Ascending aorta (tissue), 2 donors: ENCODE measurements at places on chromosomes 13 and 19.
A peak's percentile ranks its signal among the peaks of the same experiment; 100 is the strongest.

DNA sequence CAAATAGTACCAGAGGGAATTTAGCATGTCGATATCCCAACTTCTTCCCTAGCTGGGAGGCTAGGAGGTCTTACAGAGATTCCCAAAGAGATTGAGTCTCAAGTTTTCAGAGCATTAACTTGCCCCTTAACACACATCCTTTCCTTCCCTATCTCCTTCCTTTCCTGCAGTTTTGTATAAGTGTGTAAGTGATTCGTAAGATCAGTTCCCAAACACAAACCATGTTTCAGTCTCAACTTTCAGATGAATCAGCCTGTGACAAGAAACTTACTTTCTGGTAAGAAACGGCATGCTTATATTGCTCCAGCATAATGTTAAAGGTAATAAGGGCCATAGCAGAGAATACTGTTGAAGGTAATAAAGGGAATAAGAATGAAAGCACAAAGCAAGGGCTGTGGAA lies 472.2 kb downstream of the LIG4 start:
- no peak for DNase-seq

- peak; percentile 93 for DNase-seq
Observed at GRCh38 chr19:12052497-12053169, at the start of gene ZNF878. TSS of gene ZNF878 (minus strand) at chr19:12052961. CDS start at chr19:12052801, 160 bp downstream.

DNA sequence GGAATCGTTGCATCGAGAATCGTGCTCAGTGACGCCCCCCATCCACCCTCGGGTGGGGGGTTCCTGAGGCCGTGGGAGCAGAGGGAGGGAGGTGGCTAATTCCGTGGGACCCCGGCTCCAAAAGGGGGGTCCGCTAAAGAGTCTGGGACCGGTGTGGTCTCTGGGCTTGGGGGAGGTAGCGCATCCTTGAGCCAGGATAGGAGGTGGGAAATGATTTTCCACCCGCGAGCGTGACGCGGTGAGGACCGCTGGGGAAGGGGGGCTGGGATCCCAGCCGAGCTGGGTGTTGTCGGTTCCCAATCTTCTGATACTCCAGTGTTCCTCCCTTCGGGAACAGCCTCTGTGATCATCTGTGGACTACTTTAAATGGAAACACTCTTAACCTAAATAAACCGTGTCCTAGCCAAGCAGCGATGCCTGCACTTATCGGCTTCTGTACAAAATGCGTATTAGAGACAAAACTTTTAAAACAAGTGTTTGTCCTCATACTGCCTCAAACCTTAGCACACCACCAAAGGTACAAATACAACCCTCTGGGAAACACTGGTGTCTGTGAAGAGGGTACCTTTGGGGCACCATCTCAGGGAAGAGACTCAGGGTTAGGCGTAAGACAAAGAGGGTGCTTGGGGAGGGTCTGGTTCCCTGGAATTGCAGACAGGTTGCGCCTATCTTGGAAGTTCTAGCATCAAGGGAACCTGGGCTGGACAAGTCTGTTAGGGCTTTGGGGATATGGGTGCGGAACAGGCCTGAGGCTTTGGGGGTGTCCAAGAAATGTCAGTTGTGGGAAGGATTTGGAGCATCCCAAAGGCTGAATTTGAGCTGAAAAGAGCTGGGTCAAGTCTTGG lies 16.0 kb downstream of the KCNC3 start:
- no peak for DNase-seq

DNA sequence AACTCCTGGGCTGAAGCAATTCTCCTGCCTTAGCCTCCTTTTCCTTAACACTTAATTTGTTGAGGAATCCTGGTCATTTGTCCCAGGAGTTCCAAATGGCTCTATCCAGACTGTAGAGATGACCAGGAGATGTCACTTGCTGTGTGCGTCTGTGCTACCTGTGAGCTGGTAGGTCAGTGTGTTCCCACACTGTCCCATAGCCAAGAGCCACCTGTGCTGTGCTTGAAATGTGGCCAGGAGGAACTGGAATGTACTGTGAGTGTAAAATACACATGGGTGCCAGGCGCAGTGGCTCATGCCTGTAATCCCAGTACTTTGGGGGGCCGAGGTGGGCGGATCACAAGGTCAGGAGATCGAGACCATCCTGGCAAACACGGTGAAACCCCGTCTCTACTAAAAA lies 29.4 kb upstream of the KDM4B start:
- DNase-seq: no peak

GRCh38 chr19:19074196-19074882 lies 10.5 kb downstream of the SLC25A42 start:
- DNase-seq: no peak

DNA sequence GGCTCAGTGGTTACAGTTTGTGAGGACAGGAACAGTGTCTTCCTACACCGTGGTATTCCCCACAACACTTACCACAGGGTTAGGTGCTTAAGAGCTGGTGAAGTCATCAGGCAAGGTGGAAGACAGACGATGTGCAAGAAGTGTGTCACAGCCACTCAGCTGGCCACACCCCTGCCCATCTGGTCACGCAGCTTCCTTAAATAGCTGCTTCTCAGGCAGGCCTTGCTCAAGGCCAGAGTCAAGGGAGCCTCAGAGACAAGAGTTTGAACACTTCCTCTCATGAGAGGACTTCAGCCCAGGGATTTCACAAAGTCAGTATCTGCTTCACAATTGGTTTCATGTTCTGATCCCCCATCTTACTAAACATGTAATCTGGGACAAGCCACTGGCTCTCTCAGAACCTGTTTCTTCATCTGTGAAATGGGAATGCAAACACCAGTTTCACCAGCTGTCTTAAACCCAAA lies 80.3 kb upstream of the FRY start:
- peak; percentile 50 for DNase-seq

GRCh38 chr19:35095667-35096368 lies 19.8 kb upstream of the FXYD3 start:
- DNase-seq: no peak

GRCh38 chr13:100517135-100517534 lies 71.5 kb downstream of the GGACT start:
- no peak for DNase-seq

DNA sequence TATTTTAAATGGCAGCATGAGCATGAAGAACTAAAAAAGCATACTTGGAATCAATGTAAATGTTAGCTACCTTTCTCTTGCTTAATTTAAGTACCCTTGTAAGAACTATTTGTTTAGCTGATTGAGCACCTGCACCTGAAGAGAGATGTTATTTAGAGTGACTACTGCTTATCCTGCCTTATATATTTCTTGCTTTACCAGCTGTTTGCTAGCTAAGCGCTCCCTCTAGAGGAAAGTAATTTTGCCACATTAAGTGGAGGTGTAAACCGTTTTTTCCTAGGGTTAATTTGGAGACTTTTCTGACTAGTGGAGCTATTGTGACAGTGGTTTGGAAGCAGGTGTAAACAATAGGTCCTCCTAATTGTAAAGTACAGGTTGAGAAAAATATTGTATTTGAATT lies 19.4 kb upstream of the PSG2 start:
- no peak for DNase-seq

DNA sequence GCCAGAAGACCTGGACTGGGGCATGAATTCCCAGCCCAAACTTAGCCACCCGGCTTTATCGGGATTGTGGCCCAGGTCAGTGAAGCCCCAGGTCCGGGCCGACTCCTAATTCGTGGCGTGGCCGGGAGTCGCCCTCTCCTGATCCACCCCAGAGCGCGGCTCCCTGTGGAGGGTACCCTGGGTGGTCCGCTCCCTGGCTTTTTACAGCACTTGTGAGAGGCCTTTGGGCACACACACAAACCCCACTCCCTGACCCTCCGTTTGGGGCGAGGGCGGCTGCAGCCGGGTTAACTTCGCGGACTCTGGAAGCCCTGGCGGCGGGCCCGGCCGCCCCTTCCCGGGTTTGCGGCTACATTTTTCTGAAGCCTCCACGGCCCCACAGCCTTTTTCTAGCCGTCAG lies 56.4 kb downstream of the ZNF568 start:
- DNase-seq: no peak

- no peak for DNase-seq
Observed at GRCh38 chr13:49320975-49321374, 73.2 kb downstream of the CDADC1 start.

- DNase-seq: no peak
Observed at GRCh38 chr19:35966771-35967170, 28.2 kb upstream of the SDHAF1 start.

DNA sequence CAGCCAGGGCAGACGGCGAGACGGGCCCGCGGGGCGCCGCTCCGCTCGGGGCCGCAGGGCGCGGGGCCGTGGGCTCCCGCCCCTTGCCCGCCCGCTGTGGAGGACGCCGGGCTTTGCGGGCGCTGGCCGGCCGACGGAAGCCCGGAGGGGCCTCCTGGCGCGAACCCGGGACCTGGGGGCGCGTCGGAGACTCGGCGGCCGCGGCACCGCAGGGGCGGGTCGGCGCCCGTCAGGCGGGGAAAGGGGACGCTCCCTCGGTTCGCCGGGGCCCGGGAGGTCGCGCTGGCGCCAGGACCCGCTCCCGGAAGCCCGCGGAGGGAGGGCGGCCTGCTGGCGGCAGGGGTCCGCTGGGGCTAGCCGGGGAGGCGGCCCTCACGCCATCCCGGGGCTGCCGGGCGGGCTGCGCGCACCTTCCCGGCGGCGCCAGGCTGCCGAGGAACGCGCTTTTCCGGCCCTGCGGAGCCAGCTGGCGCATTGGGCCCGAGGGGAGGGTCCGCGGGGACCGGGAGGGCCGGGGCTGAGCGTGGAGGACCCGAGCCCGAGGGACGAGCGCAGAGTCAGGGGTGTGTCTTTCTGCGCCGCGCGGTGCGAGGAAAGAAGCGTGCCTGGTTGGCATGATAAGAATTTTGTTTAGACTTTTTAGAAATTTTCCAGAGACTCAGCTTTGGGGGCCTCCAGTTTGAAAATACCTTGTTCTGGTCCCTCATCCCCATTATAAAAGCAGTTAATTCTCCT lies 511 bp downstream of the GARRE1 start:
- no peak for DNase-seq

DNA sequence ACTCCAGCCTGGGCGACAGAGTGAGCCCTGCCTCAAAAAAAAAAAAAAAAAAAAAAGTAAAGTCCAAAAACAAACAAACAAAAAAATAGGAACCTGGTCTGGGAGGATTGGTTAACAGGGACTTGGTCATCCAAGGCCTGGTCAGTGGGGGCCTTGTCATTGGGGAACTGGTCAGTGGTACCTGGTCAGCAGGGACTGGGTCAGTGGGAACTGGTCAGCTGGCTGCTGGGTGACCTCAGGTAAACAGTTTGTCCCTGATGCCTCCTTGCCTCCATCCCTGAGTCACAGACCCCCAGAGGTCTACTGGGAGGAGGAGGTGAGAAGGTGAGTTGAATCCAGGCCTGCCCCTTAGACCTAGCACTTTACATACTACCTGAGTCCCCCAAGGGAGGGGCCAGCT lies 5.7 kb upstream of the ZNF14 start:
- DNase-seq: no peak

DNA sequence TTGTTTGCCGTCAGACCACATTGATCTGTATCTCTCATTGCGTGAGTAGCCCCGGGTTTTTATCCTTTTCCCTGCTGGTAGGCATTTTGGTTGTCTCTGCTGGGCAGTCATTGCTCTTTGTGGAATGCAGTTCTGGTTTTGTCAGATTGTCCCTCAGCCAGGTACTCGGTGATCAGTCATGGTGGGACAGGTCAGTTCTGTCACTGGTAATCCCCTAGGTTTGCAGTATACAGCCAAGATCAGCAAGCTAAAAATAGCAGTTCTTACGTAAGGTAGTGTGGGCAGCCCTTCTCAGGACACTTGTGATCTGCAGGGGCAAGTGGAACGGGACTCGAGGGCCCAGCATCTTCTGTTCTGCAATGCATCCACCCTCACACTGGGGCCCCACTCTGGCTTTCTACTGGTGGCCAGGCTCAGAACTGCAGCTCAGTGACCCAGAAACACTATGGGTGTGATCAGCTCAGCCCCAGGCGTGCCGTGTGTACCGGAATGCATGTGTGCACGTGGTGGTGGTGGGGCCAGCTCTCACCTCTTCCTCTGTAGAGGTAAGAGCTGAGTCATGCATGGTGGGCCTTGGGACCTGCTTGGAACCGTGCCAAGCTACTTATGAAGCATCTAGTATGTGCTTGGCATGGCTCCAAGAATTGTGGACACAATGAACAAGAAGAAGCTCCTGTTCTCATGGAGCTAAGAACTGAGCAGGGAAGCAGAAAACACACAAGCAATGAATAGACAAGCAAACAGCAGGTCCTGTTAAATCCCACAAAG lies 6.3 kb downstream of the PLEKHF1 start:
- DNase-seq: no peak

- DNase-seq: no peak
Observed at GRCh38 chr19:41528106-41528505, 47.9 kb upstream of the CEACAM21 start.

DNA sequence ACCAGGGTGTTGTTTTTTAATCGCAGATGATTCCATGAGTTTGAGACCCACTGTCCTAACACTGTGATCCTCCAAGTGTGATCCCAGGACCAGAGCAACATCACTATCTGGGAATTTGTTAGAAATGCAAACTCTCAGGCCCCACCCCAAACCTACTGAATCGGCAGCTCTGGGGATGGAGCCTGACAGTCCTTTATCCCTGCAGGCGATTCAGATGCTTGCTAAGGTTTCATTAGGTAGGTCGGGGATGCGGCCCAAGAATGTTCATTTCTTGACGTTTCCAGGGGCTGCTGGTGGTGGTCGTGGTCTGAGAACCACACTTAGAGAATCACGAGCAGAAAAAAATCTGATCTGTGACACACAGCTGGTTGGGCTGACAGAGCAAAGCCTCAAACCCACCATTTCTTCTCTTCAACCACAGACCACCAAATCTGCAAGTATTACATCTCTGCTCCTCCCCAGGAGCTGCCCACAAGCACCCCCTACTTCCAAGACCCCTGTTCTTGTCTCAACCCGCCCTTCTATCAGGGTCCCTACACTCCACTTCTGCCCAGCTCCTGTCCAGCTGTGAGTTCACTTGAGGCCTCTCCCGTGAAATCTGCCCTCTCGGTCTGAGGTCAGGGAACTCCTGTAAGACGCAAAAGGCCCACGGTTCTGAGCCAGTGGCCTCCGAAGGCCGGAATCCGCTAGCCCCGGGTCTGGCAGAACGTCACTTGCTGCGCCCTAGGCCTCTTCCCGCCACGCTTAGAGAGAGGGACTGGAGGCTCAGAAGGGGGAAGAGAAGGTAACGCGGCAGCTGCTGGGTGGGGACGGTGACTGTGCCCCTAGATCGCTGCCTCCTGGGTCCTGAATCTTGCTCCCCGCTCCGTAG lies 1.1 kb upstream of the FARP1 start:
- no peak for DNase-seq

DNA sequence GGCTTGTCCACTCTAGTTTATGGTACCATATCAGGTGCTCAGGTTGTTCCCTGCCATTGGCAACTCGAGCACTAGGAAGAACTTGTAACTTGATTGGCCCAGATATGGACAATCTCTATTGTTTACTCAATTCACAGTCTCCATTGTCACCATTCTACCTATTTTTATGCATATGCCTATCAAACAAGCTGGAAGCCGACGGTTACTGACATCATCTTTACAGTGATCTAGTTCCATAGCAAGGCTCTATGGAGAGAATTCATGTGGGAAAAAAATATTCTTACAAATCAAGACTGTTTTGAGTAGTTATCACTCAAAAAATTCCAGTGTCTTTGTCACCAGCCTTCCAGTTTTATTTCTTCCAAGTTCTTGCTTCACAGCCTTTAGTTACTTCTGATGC lies 1006.2 kb upstream of the PRR20A start:
- no peak for DNase-seq

- no peak for DNase-seq
Observed at GRCh38 chr13:107276936-107277335, 709.0 kb upstream of the ARGLU1 start.

GRCh38 chr19:9075064-9075949 lies 11.6 kb upstream of the OR1M1 start:
- no peak for DNase-seq
